ENCODE measurements at places on chromosomes 7 and 10. TPM values are rescaled to one million over a fixed set of nuclear protein-coding genes. Genes with fewer than 3 reads are reported as not detected.

GRCh38 chr7:105131033-105131656 is 117.1 kb downstream of the KMT2E start:
- peak; percentile 55 for DNase-seq

DNA sequence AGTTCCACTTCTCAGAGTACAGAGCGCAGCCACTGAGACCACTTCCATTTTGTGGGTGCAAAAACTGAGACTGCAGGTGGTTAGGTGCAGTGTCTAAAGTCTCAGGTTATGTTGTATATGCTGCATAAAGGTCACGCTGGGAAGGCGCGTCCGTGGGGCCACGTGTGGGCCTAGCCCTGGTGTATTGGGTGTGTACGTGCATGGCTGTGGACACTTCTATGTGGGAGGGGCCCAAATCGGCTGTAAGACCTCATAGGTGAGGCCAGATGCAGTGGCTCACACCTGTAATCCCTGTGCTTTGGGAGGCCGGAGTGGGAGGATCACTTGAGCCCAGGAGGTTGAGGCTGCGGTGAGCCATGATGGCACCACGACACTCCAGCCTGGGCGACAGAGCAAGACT is 37.7 kb downstream of the GRID2IP start:
- DNase-seq: no peak

- no peak for DNase-seq
Observed at GRCh38 chr7:28858895-28859294, 99.2 kb downstream of the TRIL start.

- DNase-seq: peak; percentile 59
Observed at GRCh38 chr7:2680792-2681490, 7.1 kb upstream of the AMZ1 start.

DNA sequence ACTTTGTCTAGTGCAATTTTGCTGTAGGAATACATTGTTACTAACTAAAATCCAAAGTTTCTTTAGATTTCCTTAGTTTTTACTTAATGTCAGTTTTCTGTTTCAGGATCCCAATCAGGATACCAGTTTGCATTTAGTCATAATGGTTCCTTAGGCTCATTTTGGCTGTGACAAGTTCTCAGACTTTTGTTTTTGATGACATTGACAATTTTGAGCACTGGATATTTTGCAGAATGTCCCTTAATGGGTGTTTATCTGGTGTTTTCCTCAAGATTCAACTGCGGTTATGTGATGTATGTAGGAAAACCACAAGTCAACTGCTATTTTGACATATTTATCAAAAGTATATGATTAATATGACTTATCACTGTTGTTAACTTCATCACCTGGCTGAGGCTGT is 482.6 kb downstream of the PCDH15 start:
- DNase-seq: no peak

- DNase-seq: no peak
Observed at GRCh38 chr10:44234483-44234875, 150.4 kb downstream of the CXCL12 start.

DNA sequence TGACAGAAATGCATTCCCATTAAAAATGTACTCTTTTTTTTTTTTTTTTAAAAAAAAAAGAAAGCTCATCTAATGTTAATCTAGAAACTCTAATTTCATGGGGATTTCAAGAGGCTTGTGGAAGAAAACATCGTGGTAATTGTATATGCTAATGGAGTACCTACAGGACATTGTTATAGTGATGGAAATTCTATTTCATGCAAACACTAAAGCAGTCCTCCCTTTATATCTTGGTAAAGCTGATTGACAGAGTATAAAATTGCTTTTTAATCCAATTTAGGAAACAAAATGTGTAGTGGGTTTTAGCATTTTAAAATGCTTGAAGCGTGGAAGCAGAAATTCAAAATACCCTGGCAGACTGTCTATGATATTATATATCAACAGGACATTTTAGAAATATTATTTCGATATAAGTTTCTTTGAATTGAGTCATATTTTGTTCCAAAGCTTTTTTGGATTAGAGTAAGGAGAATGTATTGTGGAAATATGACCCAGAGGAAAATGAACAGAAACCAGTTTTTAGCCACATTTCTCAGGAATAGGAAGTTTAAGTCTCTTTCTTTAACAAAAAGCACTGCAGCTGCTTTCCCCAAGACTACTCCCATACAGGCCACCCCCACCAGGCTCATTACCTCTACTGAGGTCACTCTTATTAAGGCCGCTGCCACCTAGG is 121.9 kb downstream of the WNT2 start:
- DNase-seq: no peak

DNA sequence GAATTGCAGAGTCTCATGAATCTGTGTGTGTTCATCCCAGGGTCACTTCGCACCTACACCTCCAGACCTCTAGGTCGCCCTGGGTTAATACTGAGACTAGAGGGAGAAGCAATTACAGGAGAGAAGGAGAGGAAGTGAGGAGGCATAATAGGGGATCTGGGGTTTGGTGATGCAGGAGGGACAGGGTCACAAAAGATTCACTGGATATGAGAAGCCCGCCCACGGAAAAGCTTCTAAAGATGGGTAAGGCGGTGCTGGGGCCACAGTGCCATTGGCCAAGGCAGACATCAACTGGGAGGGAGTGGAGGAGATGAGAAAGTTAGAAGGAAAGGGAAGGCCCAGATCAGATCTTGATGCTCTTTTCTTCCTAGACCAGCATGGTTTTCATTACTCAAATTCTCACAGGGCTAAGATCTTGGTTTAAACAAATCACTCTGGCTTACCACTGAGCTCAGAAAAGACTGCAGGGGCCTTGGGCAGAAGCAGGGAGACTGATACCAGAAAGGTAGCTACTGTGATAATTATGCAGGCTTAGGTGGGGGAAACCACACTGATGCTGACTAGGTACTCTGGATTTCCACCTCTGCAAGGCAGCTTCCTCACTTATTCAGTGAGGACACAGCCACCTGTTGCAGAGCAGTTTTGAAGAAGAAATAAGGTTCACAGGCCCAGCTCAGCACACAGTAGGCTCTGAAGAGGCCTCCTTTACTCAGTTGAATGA is 17.4 kb upstream of the ZNF273 start:
- no peak for DNase-seq

GRCh38 chr10:118369641-118370205 is 27.6 kb upstream of the FAM204A start:
- no peak for DNase-seq

- no peak for DNase-seq
Observed at GRCh38 chr7:134922720-134923704, 63.3 kb upstream of the AGBL3 start.

- no peak for DNase-seq
Observed at GRCh38 chr10:77832238-77832637, 94.3 kb downstream of the DLG5 start.

MUC12 gene
- polyA plus RNA-seq: not detected

CRYGN gene
- not detected for polyA plus RNA-seq

HABP2 gene
- polyA plus RNA-seq: 27.4 TPM

PALD1 gene
- polyA plus RNA-seq: 3.0 TPM

RNF32 gene
- polyA plus RNA-seq: 1.6 TPM

LGI1 gene
- not detected for polyA plus RNA-seq

SLC39A12 gene
- polyA plus RNA-seq: not detected
